Mesothelial cell of epicardium (in vitro differentiated cells): ENCODE measurements at places on chromosomes 6 and 20.

DNA sequence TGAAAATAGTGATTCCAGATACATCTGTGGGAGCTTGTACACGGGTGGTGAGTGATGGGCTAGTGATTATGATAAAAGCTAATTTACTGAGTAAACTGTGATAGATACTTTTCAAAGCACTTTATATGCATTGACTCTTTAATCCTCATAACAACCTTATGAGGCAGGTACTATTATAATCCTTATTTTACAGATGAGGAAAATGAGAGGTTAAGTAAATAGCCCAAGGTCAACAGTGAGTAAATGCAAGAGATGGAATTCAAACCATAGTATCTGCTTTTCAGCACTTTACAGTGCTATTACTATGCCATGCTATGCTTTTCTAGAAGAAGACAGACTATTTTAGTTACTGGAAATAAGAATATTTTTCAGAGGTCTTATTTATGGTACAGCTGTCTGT is 320.9 kb upstream of the CITED2 start:
- DNase-seq: no peak

- peak; percentile 76 for DNase-seq
These were observed at the start of the genes ARFRP1 and ZGPAT for GRCh38 chr20:63707558-63708300. ARFRP1 (minus strand) TSS chr20:63707976; CDS start chr20:63707091, 885 bp downstream. ZGPAT (plus strand) TSS chr20:63708039; CDS start chr20:63708581, 542 bp downstream.

DNA sequence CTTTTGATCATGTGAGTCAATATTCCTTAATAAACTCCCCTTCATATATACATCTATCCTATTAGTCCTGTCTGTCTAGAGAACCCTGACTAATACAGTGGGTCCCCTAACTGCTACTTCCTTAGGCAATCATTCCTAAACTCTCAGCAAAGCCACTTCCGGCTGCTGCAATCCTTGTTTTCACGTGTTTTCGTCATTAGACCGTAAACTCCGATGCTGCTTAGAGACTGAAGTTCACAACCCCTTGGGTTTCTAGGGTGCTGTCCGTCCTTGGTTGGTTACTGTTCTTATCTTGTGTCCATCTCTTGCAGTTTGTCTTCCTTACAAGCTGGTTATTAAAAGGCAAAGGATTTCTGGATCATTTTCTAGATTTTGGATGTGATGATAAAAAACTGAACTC is 106.4 kb downstream of the GMPR start:
- DNase-seq: no peak

- DNase-seq: no peak
These were observed 49.9 kb downstream of the IPCEF1 start for GRCh38 chr6:154306696-154307095.

DNA sequence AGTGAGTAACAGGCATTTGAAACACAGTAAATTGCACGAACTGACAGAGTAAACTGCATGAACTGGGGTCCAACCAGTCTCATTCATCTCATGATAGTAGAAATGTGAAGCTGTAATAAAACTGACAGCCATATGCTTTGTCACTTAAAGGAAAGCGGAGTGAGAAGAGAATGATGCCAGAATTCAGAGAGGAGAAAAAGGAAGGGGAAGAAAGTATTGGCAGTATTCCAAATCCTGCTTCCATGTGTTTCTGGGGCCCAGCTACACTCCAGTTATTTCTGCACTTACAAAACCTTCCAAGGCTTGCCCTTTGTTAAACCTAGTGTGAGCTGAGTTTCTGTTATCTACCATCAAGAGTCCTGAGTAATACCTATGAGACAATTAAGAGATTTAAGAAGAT is 17.2 kb downstream of the SNX14 start:
- no peak for DNase-seq

GRCh38 chr6:157240960-157241311 is 82.4 kb downstream of the TMEM242 start:
- no peak for DNase-seq

- DNase-seq: peak; percentile 43
These were observed 2.1 kb upstream of the HIVEP2 start for GRCh38 chr6:142946924-142947713.

- DNase-seq: no peak
These were observed 48.7 kb upstream of the RPS6KA2 start for GRCh38 chr6:166675736-166676135.

DNA sequence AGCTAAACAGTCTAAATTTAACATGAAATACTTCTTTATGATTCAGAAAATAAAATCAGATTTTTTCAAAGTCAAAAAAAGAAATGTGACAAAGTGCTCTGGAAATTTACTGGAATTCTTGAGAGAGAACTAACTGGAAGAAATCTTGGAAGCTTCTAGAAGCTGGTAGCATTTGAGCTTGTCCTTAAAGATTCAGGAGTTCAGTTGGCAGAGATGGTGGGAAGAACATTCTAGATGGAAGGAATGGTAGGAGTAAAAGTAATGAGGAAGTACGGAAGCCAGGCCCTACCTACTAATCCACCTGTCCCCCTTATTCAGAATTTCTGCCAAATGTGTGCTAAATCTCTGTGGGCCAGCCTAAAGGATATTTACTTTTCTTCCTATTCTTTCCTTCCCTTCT is 21.2 kb downstream of the RALY start:
- DNase-seq: no peak

GRCh38 chr6:131646249-131646670 is 9.2 kb downstream of the ENPP3 start:
- no peak for DNase-seq

DNA sequence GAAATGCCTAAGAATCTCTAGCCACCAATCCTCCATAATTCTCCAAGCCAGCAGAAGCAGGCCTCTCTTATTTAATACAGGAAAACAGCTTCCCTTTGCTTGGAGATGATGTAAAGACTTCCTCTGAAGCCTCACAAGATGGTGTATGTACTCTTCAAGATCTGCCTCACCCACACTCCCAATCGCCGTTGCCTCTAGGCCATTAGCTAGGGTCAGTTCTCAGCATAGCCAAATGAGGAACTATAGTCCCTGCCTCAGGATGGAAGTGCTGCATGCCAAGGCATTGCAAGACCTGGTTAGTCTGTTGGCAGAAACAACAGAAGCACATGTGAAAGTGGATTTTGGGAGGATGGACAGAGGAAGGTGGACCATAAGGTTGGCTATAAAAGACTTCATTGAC is 139.1 kb downstream of the SCML4 start:
- no peak for DNase-seq

DNA sequence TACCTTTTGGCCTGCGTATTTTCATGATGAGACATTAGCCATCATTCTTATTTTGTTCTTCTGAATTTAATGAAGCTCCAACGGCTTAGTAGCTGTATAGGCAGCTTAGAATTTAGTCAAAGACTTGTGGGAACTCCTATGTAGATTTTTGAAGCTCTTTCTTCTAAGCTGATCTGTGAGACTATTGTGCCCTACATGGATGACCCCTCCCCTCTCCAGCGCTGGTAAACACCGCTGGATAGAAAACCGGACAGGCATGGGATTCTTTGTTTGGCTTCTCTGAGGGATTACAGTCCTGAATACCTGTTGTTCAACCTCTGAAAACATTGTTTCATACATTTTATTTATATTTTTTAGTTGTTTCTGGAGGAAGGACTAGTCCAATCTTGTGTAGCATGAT is 1353.4 kb downstream of the GRIK2 start:
- no peak for DNase-seq

GRCh38 chr20:23212011-23212410 is 125.9 kb upstream of the CD93 start:
- no peak for DNase-seq

DNA sequence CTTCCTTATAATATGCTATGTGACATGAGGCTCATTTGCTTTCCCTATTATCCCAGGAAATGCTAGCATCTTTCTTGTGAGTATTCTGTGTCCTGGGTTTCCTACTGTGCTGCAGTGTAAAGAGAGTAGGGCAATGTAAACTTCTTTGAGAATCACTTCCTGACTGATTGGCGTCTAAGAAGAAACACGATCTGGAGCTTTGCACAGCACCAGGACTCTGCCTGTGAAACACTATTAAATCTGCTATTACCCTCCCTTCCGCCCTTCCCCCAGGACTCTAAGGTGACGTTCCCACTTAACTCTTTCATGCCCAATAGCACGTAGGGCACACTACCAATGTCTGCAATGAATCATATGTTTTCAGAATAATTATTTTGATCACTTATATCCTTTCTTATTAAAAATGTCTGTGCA is 607.3 kb upstream of the CITED2 start:
- no peak for DNase-seq

DNA sequence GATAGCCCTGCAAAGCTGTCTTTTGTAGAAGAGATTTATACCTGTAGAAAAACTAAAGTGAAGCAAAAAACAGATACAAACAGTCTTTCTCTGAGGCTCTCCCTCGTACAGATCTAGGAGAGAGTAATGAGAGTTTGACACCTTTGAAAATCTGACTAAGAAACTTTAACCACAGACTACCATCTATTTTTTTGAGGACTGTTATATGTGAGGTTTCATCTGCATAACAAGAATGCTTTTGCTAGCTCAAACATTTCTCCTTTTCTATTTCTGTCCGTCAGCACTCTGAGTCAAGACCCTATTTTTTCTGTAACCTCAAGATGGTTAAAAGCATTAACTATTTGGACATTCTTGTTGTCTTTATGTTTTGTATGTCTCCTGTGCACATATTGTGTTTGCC is 193.0 kb downstream of the BTBD3 start:
- no peak for DNase-seq

DNA sequence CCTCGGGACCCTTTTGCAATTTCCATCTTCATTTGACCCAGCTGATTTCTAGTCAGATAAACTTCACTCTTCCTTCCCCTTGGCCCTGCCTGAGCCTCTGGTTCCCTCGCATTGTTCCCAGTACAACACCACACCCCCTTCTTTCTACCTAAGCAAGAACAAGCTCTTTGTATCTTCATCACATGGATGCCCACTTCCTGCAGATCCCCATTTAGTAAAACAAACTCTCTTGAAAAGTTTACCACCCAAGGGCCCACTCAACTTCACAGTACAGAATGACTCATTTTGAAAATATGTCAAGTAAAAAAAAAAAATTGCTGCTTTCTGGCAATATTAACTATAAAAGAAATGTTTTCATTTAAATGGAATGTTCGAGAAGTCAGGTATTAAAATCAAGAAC is 5.2 kb downstream of the FAXC start:
- no peak for DNase-seq

DNA sequence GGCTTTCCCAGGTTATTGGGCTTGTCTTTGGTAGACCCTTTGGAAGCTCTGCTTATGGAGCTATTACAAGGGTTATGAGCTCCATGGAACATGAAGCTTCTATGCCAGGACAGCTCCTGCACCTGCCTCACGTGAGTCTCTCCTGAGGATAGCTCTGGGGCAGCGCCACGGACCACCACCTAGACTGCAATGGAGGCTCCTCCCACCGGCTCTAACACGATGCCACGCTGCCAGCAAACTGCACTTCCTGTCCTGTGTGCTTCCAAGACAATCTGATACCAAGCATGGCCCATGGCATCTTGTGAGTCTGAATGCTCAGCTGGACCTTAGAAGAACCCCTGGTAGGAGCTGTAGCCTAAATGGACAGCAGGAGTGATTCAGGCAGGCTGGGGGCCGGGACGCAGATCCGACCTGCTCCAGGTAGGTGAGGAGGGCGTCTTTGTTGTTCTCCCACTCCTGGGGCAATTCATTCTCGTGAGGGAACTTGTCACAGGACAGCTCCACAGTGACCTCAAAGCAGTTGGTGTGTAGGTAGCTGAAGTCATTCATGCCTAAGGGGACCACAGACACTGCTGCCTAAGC is 5.5 kb downstream of the CPXM1 start:
- DNase-seq: no peak

DNA sequence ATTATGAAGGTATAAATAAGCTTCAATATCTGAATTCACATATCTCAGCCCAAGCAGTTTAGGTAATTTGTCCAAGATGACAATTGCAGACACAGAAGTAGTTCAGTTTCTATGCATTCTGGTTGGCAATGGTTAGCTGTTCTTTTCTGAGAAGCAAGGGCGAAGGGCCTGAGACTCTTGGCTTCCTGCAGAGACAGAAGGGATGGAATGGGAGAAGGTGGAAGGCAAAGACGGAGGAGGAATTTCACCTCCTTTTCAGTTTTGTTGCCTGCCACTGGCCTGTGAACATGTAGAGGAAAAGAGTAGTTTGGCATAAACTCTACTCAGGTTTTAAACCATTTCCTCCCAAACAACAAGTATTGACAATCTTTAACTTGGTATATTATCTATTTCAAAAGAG is 180.7 kb upstream of the HS3ST5 start:
- no peak for DNase-seq

DNA sequence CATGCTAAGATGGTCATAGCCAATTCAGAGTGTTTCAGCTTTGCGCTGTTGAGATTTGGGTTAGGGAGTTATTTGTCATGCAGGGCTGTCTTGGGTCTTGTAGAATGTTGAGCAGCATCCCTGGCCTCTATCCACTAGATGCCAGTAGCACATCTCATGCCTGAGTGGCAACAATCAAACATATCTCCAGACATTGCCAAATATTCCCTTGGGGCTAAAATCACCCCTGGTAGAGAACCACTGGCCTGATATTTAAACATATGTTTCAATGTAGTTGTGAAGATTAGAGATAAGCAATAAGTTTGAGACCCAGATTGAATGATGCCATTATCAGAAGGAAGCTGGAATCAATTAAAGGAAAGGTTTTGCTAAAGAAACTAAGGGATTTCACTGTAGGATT is 463.3 kb downstream of the DOK5 start:
- no peak for DNase-seq

DNA sequence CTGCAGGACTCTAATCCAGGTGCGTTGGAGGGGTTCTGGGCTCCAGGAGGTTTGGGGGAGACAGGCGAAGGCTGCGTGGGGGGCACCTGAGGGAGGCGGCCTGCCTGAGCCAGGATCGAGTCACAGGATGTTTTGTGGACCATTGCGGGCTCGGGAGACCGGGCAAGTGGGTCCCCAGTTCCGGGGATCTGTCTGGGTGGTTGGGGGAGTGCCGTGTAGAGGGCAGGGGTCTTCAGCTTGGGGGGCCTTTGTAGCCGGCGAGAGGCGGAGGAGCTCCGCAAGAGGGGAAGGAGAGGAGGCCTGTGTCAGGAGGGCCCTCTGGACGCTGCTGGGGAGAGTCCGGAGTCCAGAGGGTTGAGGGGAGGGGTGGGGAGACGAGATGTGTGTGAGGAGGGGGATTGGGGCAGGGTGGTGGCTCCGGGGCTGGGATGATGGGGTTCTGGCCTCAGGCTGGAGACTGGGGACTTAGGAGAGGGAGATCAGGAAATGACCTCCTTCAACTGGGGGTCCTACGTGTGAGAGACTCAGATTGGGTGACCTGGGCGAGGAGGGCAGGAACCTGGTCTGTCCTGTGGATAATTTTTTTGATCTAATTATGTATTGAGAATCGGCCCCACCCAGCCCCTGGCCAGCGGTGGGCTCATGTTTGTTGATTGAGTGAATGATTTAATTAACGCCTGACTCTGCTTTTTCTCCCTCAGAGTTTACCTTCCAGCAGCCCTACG is 505 bp downstream of the SNAI1 start:
- DNase-seq: no peak

DNA sequence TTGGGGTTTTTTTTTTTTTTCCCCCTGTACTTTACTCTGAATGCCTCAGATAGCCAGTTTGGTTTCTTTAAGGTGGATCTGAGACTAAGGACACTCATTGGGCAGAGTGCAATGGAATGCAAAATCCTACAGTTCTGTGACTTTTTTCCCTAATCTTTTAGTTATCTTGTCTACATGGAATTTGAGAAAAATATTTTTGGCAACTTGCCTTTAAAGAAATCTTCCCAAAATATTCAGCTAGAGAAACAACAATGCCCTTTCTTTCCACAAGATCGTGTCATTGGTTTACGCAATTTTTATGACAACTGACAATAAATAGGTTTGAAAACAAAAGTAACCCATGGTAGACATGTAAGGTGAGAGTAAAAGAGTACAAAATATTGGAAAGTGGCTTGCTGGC is 171.7 kb upstream of the LAMP5 start:
- DNase-seq: no peak

- peak; percentile 60 for DNase-seq
These were observed 405 bp downstream of the RNF146 start for GRCh38 chr6:127266892-127267645.

GRCh38 chr20:37397076-37397953 is 51.4 kb downstream of the SRC start:
- no peak for DNase-seq
